ENCODE measurements at places on chromosomes 11 and 22. TPM values are rescaled to one million over a fixed set of nuclear protein-coding genes. Genes with fewer than 3 reads are reported as not detected.

DNA sequence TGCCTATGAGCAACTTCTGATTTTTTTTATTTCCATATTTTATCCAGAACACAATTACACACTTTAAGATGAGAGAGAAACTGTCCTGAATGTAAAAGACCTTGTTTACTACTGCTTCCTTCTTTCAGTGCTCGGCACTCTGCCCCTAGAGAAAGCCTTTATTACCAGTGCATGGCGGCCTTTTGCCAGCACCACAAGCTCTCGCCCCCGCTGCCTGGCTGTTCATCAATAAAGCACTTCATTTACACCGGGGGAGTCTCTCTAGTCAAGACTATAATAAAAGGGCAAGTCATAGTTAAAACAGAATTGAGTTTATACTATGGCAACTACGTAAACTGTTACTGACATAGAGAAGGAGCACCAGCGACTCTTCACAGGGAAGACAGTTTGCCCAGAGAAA, 259.5 kb downstream of the CADM1 start:
- DNase-seq: no peak

DNA sequence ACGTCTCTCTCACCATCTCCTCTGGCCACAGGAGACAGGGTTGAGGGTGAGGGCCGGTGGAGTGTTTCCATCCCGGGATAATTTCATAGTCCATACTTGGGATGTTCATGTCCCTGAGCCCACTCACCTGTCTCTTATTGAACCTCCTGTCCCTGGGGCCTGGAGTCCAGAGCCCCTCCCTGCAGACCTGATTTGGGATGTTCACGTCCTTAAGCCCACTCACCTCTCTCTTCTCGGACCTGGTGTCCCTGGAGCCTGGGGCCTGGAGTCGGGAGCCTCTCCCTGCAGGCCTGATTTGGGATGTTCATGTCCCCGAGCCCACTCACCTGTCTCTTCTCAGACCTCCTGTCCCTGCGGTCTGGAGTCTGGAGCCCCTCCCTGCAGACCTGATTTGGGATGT, 868.2 kb downstream of the BRD1 start:
- DNase-seq: no peak

DNA sequence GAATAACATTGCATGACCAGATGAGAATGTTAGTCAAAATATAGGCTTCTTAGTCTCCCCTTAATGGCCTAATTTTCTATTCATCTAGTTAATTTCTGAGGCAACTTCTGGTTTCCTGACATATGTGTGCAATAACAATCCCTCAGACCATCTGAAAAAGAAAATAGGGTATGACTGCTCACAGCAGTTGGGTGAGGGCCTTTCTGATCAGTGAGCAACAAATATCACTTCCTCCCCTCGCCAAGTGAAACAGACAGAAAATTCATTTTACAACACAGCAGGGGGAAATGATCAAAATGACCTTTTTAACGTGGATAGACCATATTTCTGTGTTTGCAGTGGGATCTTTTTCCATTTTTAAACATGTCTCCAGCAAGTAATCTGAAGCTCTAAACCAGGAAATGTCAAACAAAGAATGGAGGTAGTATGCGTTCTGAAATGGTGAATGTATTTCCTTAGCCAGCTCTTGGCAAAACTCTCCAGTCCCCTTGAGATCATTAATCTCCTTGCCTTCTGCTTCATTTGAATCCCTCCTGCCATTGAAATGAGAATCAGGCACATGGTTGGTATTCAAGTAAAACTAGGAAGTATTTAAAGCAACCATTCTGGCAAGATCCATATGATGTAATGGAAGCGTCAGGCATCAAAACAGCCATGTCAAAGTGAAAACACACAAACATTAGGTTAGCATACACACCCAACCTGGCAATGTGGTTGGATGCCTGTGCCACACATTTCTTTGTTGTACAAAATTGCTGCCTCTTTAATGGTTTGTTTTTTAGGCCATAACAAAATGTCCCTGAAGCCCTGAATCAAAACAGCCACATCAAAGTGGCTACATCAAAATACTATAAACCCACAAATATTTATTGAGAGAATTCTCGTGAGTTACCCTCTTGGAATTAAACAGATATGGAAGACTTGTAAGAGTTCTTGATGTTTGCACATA, 100.1 kb downstream of the SLC1A2 start:
- DNase-seq: no peak

FOLR3 gene
- 0.25 TPM for polyA plus RNA-seq

DNA sequence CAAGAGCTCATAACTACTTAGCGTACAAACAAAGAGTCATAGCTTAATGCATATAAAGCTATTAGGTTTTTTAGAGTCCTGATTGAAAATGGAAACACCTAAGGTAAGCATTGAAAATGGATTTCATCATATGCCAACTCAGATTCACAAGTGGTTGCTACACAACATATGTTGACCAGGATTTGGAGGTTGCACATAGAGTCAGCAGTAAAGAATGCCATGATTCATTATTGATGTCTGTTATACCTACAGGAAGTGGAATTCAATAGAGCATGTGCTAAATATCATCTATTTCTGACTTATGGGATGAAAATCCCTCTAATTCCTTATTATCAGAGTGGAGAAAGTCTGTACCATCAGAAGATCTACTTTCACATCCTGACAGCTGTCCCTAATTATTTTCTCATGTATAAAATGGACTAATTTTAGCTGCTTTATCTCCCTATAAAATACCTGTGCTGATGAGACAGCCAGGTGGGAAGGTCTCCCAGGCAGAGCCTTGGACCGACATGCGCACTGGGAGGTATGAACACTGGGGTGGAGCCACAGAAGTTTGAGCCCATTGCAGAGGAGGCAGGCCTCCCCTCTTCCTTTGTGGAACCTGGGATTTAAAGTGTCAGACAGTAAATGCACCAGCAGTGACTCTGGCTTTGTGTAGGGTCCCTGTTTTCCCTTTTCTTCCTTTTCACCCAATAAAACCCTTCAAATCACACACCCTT, 204.2 kb downstream of the AASDHPPT start:
- DNase-seq: peak; percentile 29

HBE1 gene
- polyA plus RNA-seq: 8.3 TPM

CDC45 gene
- 8.3 TPM for polyA plus RNA-seq

GRCh38 chr11:71999362-71999761, 653 bp downstream of the IL18BP start:
- no peak for DNase-seq

DNA sequence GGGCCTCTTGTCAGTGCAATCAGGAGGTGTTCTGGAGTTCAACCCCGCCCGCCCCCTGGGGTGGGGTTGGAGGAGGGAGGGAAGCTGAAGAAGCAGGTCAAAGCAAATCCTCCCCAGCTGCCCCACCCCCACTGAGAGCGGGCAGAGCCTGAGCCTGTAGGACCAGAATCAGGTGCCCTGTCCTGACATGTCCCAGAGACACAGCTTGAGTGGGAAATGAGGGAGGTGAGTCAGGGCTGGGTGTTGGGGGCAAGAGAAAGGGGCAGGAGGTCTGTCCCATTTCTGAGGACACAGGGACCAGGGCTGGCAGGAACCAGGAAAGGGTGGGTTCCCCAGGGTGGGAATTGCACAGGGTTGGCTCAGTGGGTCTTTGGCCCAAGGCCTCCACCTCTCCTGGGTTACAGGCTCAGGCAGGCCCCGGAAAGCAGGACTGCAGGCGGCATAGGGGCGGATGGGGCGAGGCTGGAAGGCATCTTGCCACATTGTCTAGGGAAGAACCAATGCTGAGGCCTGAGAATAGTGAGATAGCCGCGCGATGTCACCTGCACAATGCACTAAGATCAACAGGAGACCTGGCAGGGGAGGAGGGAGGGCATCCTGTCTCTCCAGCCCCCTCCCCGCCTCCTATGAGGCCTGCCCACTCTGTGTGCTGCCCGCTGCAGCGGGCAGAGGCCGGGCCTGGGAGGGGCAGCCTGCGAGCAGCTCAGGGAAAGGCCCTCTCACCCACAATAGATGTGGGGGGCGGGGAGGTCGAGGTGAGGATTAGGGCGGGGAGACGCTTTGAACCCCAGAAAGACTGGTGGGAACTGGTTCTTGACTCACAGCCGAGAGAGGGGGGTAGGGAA, 32.4 kb downstream of the NECTIN1 start:
- DNase-seq: no peak

DNA sequence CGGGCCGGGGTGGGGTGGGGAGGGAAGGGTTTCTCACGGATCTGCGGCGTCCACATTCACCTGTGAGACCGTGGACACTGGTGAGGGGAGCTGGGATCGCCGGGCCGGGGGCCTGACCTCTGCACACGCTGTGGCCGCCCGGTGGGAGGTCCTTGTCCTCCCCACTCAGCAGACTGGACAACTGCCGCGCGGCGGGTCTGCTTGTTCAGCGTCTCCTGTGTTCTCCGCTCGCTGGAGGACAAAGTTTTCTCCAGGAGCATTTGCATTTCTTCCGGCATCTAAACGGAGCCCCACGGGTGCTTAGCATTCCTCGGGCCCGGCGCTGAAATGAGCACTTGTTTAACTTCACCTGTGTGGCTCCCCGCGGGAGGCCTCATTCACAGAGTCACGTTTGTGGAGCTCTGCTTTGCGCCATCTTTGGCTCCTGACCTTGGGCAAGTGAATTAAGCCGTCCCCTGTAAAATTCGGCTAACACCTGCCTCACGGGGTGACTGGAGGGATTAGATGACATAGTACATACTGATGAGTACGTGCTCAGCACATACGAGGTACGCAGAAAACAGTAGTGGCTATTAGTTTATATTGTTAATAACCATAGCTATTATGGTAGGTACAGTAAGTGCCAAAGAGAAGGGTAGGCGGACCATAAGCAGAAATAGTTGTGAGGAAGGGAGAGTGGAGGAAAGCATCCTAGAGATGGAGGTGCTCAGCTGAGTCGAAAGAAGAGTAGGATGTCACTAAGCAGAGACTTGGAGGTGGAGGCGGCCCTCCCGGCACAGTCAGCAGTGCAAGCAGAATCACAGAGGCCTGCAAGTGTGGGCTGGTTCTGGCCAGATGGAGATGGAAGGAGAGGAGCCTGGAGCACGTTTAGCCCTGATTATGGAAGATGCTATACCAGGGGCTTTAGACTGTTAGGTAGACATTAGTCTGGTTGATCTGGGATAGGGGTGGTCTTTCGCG, 885 bp downstream of the TRMU start:
- DNase-seq: no peak

- peak; percentile 45 for DNase-seq
These were observed 20.5 kb downstream of the UBE2L3 start for GRCh38 chr22:21587803-21588611.

OR52E4 gene
- not detected for polyA plus RNA-seq

GRCh38 chr11:77411137-77411707, 62.7 kb downstream of the PAK1 start:
- no peak for DNase-seq

ZNF280B gene
- 2.3 TPM for polyA plus RNA-seq

GRCh38 chr11:69007975-69008381, 5.1 kb downstream of the MRGPRF start:
- no peak for DNase-seq

DNA sequence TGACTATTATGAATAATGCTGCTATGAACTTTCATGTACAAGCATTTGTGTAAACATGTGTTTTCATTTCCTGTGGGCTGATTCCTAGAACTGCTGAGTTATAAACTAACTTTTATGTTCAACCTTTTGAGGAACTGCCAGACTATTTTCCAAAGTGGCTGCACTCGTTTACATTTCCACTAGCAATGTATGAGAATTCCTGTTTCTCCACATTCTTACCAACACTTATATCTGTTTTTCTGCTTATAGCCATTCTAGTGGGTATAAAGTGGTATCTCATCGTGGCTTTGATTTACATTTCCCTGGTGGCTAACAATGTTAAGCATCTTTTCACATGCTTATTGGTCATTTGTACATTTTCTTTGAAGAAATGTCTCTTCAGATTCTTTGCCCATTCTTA, 35.2 kb upstream of the SCUBE2 start:
- no peak for DNase-seq

- DNase-seq: no peak
These were observed 6.9 kb downstream of the PMM1 start for GRCh38 chr22:41582694-41583093.

GRCh38 chr22:25235547-25236290, 16.3 kb downstream of the CRYBB2 start:
- DNase-seq: peak; percentile 10

PLAAT5 gene
- not detected for polyA plus RNA-seq

GRCh38 chr11:8767466-8768142, 85.0 kb downstream of the RPL27A start:
- DNase-seq: no peak

GRCh38 chr11:76512851-76513653, 68.2 kb downstream of the EMSY start:
- peak; percentile 18 for DNase-seq

GRCh38 chr11:70353900-70354568, 44.3 kb upstream of the CTTN start:
- no peak for DNase-seq

- DNase-seq: no peak
These were observed 139.2 kb downstream of the CCDC81 start for GRCh38 chr11:86513746-86514373.

TMPRSS6 gene
- polyA plus RNA-seq: not detected

- DNase-seq: no peak
These were observed 18.3 kb upstream of the SHISAL1 start for GRCh38 chr22:44330744-44331660.

TSPAN32 gene
- 0.14 TPM for polyA plus RNA-seq

CCT8L2 gene
- polyA plus RNA-seq: not detected

CAPN5 gene
- 22.8 TPM for polyA plus RNA-seq

GRCh38 chr11:69791276-69792180, 16.4 kb upstream of the FGF4 start:
- DNase-seq: no peak

DNA sequence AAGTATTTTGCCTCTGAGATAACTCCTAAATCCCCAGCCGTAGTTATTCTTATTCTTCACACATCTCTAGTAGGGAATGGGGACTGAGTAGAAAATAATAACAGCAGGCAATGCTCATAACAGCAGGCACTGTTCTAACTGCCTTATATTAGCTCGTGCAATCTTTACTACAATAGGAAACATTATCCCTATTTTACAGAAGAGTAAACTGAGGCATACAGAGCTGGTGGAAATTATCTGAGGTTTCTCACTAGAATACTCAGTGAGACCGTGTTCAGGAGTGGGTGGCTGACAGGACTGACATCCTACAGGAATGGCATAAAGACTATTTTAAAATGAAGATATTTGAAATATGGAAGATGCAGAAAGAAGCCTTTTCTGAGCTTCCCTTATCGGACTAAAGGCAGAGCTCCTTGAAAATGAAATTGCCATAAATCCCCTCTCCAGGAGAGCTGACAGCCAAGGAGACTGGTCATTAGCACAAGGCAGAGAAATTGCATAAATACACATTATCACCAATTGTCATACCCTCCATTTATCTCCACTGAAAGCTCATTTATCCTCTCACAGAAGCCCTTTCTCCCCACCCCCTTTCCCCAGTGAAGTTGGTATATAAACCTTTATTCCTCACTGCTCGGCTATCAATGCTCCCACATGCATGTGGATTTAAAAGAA, 93.9 kb downstream of the RASSF10 start:
- DNase-seq: no peak

GRCh38 chr11:45543808-45544422, 121.5 kb downstream of the CHST1 start:
- DNase-seq: no peak

GRCh38 chr22:45271667-45272201, 13.0 kb upstream of the UPK3A start:
- no peak for DNase-seq

- no peak for DNase-seq
These were observed 17.9 kb downstream of the SEC14L3 start for GRCh38 chr22:30453731-30454510.

PNPLA3 gene
- polyA plus RNA-seq: 3.9 TPM
